ENCODE measurements at places on chromosomes 3 and 15.

GRCh38 chr3:107858876-107859275 is 232.0 kb downstream of the CD47 start:
- no peak for DNase-seq

GRCh38 chr3:123378409-123378915 is 70.4 kb downstream of the ADCY5 start:
- DNase-seq: no peak

DNA sequence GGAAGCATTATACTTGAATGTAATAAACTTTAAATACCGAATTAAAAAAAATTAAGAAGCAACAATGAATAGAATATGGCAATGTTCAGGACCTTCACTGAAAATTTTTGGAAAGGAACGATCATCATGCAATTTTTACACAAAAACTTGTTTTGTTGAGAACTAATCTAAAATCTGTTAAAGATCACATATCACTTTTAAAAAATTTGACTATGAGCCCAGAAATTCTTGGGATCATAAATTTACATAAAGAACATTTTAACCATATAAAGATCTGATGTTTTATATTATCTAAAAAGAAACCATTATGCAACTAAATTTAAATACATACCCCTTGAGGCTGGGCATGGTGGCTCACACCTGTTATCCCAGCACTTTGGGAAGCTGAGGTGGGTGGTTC is 76.2 kb upstream of the MELTF start:
- no peak for DNase-seq

DNA sequence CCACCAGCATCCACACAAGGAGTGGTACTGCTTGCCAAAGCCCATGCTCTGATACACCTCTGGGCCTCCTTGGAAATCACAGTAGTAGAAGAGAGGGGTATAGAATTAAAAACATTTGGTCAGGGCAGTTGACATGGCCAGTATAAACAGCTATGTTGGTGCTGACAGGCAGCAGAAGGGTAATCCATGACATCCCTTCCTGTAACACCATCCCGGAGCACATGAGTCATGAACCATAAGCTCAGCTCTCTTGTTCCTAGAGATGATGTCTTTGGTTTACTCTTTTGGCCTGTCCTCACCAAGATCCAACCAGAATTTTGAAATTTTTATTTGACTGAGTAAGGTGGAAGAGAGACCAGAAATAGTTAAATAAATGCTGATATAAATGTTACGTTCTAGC is 132.6 kb upstream of the CTDSPL start:
- no peak for DNase-seq

GRCh38 chr3:191523148-191523547 is 62.2 kb downstream of the PYDC2 start:
- DNase-seq: no peak

DNA sequence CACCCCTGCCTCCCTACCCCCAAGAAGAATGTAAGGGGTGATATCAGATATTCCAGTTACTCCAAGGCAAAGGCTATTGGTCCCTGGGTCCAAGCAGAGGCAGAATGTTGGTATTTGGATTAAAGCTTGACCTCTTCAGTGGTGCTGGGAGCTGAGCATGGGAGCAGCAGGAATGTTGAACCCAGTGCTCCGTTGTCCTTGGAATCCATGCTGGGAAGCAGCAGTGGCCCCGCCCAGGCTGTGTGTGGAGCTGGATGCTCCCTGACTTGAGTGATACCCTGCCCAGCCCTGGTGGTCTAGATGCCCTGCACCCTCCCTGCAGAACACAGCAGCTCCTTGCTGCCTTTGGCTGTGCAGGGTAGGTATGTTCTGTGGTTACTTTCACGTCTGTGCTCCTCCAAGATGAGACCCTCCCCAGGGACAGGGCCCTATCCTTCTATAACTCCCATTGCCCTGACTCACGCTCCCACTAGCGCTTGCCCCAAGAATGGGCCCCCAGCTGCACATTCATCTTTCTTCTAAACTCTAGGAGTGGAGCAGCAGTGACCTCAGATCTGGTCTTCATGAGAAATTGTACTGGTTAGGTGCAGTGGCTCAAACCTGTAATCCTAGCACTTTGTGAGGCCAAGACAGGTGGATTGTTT is 35.1 kb downstream of the UMPS start:
- DNase-seq: no peak

DNA sequence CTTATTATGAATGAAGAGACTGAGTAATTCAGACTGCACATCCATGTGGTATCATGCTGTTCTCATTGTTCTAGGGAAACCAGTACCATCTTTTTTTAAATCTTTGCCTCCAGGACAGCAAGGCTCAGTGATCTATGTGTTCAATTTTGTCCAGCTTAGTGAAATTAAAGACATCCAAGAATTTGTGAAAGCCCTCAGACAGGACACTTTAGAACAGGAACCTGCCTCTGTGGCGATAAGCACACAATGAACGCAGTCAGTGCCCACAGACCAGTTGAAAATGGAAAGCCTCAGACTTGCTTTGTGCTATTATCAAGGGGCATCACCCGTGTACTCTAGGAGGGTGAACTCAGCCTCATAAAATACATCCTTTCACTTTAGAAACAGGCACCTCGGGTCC is 20.1 kb downstream of the EID1 start:
- DNase-seq: no peak

GRCh38 chr3:46297658-46298423 is 55.6 kb downstream of the CCR3 start:
- DNase-seq: no peak

DNA sequence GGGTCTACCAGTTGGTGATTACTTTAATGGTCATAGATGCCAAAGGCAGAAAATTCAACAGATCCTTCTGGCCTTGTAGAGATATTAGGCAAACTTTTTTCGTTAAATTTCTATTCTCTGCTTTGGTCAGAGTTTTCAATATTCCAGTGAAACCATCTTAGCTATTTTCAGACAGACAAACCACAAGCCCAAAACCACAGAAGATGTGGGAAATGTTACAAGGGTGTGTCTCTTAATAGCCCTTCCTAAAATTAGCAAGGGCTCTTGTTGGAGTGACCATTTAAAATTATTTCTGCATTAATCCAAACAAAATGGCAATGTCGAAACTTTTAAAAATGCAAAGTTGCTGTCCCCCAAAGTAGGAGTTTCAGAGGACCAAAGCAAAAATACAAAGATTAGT is 102.8 kb downstream of the ARRDC4 start:
- no peak for DNase-seq

DNA sequence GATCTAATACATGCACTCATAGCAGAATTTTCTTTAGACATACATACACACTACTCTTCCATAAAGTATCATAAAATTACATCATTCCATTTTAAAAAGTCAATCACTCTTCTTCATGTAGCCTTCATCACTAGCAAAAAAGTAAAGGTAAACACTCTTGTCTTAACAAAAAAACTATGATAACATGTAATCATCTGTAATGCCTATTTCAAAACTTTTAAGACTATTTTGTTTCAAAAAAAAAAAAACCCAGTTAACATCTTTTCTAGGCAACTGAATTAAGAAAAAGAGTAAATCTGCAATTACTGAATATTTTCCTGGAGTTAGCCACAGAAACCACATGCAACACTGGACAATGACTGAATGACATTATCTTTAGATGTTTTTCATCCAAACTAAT is 4.8 kb downstream of the TBC1D5 start:
- no peak for DNase-seq

GRCh38 chr3:193754719-193755118 is 161.7 kb downstream of the OPA1 start:
- no peak for DNase-seq

DNA sequence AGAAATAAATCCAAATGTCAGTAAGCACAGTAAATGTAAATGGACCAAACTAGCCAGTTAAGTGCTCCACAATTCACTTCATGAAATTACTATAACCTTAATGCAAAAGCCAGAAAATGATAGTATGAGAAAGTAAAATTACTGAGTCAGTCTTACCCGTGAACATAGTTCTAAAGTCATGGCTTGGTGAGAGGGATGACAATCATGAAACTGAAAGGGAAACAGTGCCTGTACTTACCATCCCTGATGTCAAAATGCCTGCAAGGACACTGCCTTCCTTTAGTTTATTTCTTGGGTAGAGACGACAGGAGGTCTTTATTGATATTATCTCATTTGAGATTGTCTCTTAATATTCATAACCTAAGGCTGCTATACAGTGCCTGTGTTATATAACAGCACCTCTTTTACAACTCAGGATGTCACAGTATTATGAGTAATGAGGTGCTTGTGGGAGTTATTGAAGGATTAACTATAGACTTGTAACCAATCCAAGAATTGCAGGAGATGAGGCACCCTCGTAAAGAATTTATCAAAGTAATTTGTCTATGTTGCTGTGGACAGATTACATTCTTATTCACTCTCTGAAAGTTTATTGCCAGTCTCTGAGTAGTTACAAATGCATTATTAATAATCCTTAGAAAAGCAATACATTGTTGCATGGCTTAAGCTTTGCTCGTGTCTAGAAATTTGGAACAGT is 142.9 kb upstream of the BFSP2 start:
- no peak for DNase-seq

GRCh38 chr3:14640157-14640562 is 11.4 kb upstream of the CCDC174 start:
- DNase-seq: no peak

- DNase-seq: peak; percentile 28
Observed at GRCh38 chr3:39541917-39542329, 74.4 kb downstream of the MOBP start.

- no peak for DNase-seq
Observed at GRCh38 chr15:78075490-78076230, 1.9 kb downstream of the TBC1D2B start.

DNA sequence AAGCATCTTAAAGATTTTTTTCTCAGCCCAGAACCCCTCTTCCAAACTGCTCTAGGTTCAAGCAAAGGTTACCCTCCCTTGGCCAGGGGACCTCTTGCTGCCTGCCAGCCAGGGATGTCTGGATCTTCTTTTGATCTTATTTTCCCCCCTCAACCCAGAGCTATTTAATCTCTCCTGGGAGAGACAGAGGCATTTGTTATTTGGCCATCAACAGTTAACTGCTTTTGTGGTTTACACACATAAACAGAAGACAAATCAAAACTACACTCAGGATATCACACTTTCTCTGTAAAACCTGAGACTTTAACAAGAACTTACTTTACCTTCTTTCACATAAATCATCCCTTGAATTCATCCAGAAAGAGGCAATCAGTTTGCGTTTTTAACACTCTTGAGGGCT is 272.5 kb downstream of the THSD4 start:
- DNase-seq: no peak

DNA sequence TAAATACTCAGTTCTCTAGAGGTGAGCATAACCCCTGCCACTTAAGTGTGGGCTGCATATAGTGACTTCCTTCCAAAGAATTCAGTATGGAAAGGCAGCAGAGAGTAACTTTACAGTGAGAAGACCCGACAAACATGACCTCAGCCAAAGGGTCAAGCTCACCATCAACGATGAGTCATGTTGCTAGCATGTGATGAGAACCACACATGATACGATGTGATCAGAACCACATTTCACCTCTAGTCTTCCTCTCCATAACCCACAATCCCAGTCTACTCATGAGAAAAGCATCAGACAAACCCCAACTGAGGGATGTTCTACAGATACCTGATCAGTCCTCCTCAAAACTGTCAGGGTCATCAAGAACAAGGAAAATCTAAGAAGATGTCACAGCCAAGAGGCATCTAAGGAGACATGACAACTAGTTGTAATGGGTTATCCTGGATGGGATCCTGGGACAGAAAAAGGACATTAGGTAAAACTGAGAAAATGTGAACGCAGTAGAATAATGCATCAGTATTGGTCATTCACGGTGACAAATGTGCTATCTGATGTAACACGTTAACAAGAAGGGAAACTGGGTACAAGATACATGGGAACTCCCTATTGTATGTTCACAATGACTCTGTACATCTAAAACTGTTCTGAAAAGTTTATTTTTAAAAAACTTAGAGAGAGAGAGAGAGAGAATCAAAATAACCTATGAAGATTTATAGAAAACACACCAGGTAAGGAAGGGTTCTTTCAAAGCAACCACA is 28.3 kb downstream of the SEC61A1 start:
- DNase-seq: no peak

- no peak for DNase-seq
Observed at GRCh38 chr3:126888186-126888760, 94.6 kb upstream of the PLXNA1 start.

- peak; percentile 55 for DNase-seq
Observed at GRCh38 chr3:126523745-126524428, at the start of gene CHST13. Gene CHST13 (plus strand): TSS chr3:126524155. CDS start chr3:126524333, 178 bp downstream.

- no peak for DNase-seq
Observed at GRCh38 chr3:54014067-54014466, 108.3 kb upstream of the CACNA2D3 start.

DNA sequence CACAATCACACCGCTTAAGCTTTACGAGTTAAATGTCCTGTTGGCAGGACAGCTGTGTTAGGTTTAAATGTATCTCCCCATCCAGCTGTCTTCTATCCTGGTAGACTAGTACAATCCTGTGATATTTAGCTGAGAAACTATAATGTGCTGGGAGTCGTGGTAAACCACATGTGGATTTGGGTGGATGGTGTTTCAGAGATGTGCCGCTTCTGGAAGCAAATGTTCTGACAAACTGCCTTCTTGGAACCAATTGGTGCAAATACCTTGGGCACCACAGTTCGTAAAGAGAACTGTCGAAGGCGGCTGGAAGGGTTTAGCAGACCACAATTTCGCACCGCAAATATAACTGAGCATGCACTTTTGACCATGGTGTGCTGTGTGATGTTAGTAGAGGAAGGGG is 15.0 kb downstream of the SCG5 start:
- DNase-seq: no peak

DNA sequence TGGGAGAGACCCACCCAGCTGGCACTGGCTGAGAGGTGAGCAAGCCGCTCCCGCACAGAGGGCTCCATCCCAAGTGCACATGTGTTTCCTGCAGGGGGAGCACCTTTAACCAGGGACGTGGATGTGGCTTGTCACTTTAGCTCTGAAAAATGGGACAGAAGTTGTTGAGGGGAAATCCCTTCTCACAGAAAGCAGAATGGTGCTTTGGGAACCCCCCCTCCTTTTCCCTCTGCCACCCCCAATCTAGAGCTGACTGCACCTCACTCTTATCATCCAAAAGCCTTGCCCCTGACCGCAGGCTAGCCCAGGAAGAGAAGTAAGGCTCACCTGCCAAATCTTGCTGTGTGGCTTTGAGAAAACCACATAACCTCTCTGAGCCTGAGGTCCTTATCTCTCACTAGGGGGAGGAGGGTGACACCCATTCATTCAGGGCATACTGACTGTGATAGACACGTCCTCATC is 77.9 kb downstream of the RPN1 start:
- no peak for DNase-seq
